ENCODE measurements at places on chromosomes 3 and 15.

GRCh38 chr3:109023167-109023566, 69.5 kb upstream of the GUCA1C start:
- DNase-seq: no peak

- DNase-seq: peak; percentile 44
Observed at GRCh38 chr3:85387913-85388505, 429.2 kb downstream of the CADM2 start.

GRCh38 chr3:118889691-118890090, 145.0 kb downstream of the IGSF11 start:
- no peak for DNase-seq

GRCh38 chr3:159074756-159075701, 273.2 kb downstream of the MFSD1 start:
- no peak for DNase-seq

DNA sequence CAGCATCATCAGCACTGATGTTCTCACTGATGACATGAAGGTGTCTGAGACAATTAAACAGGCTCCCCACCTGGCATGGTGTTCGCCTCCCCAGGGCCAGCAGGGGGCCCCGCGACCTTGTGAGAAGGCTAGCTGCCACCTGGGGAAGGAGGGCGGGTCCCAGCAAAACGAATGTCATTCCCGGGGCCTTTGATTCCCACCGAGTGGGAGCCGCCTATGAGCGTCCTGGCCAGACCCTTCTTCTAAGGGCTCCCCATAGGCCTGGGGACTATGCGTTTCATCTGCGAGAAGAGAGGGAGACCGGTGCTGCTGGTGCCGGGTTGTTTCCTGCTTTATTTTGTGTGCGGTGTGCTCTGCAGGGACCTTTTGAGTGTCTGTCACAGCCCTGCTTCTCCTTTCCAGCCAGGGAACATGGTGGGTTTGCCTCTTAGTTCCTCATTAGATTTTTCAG, 20.5 kb upstream of the MINDY4B start:
- peak; percentile 45 for DNase-seq

GRCh38 chr3:41346698-41347270, 147.5 kb downstream of the CTNNB1 start:
- DNase-seq: no peak

GRCh38 chr3:42477696-42478095, 24.7 kb upstream of the VIPR1 start:
- DNase-seq: no peak

- no peak for DNase-seq
Observed at GRCh38 chr3:158785972-158786371, 15.9 kb upstream of the MFSD1 start.

GRCh38 chr15:29959384-29960137, 123.2 kb upstream of the GOLGA8J start:
- no peak for DNase-seq

- peak; percentile 77 for DNase-seq
Observed at GRCh38 chr3:187318819-187319616, 27.5 kb upstream of the MASP1 start.

DNA sequence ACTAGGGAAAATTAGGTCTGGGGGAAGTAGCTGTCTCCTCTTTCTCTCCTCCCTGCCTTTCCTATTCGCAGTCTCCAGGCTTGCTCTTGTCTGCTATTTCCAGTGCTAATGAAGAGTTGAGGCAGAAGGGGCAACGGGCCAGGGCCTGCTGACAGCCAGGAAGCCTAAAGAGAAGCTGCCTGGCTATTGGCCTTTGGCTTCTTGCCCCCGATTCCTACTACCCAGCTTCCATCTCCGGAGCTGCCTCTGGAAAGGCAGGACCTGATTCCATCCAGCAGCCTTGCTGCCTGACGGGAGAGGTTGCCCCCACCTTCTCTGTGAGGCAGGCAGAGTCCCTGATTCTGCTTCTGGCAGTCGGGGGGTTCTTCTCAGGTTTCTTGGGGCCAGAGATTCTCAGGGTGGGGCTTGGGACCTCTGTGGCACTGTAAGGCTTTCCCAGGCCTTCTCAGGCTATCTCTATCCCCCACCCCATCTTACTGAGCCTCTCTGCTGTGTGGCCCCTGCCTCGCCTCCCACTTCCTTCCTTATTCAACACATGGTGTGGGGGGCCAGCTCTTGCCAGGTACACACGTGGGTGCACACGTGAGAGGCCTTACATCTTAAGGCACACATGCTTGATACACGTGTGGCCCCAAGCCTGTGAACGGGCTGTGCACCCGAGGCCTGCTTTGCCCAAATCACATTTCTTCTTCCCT, 18.2 kb upstream of the JMJD7 start:
- DNase-seq: no peak

DNA sequence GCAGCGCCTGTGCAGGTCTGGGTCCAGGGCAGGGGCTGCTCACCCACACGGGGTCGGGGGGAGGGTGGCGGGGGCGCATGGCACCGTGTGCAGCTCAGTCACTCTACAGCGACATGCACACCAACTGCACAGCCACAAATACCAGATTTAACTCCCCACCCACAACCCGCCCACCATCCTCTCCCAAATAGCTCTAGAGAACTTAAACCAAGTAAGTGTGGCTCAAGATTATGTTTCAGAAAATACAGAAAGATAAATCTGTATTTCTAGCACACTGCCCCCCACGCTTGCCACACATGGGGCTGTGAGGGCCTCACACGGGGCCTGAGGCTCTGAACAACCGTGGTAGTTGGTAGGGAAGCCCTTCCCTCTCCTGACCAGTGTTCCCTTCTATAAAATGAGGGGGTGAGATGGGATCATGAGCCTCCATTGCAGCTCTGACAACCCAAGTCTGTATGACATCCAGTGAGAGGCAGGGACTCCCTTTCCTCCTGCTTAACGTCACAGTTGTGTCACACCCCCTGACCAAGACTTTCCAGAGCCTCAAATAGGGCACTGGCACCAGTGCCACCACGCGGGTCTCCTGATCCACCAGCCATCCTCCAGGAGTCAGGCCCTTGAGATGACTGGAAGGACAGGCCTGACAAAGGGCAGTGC, 23.1 kb downstream of the POC1A start:
- DNase-seq: no peak

DNA sequence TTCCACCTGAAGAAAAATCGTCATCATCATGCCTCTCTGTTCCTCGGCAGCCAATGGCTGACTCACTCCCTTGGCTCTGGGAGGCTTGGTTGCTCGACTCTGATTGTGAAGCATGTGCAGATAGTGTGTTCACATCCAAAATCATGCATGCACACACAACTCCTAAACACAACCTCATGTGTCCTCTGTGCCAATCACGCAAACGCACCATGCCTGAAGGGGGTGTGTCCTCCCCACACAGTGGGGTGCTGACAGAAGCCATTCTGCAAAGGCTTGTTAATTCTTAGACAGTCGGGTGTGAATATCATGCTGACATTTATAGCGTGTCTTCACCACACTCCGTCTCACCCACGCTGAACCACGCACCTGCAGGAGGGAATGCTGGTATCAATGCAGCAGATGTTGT, 11.4 kb upstream of the CCDC174 start:
- no peak for DNase-seq

- peak; percentile 17 for DNase-seq
Observed at GRCh38 chr3:33883538-33883950, 85.1 kb downstream of the PDCD6IP start.

DNA sequence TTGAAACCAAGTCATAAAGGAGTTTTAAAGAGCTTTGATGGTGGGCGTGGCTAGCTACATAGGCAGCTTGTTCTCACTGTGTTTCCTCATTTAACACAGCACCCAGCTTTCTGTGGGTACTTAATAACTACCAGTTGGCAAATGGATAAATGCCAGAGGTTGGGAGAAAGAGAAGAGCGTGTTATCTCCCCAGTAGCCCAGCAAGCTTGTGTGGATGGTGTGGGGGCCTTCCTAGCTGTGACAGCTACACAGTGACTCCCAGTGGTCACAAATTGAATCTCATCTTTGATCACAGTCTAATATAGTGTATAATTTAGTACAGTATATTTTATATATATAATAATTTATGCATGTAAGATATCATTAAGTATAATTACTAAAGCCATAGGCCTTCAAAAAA, 984.1 kb downstream of the EPHA3 start:
- DNase-seq: no peak

DNA sequence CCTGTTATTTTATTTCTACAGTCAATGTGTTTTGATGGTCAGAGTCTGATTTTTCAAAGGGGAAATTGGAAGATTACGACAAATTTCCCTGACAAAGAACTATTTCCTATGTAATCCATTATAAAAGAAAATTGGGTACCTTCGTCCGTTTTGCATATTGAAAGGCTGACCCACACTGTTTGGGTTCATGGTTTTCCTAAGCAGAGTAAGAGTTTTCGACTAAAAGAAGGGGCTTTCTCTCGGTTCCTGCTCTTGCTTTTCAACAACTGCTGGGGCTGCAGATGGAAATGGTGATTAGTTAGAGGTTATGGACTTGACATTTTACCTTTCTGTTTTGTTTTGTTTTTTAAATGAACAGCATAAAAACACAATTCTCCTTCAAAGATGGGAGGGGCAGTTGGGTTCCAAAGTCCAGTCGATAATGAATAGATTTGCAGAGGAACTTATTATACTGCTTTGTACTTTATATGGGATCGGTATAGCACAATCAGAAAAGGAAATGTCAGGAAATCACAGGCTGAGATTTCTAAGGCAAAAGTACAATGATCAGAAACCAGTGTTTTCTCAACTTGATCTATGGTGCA, 978 bp downstream of the KCNMB2 start:
- DNase-seq: no peak

- DNase-seq: no peak
Observed at GRCh38 chr3:72651498-72651897, 196.7 kb downstream of the SHQ1 start.

GRCh38 chr3:196654735-196655090, 15.2 kb downstream of the NRROS start:
- DNase-seq: no peak

GRCh38 chr15:69450968-69451695, 1.5 kb upstream of the RPLP1 start:
- no peak for DNase-seq

DNA sequence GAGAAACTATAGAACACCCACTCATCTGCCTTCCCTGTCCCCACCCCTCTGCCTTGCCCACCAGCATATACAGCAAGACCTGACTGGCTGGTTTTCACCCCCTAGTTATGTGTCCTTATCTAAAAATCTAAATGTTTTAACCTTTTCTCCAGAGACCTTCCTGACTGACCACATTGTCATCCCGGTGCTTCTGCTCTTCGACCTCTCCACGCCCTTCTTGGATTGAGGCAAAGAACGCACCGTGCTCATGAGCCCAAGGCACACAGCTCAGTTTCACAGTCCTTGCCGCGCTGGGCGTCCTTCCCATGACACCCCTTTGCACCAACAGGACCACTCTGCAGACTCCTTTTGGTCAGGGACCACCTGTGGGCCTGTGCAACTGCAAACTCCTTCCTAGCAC, 62.7 kb downstream of the B3GNT5 start:
- no peak for DNase-seq
